Activated CD4-positive, alpha-beta T cell treated with anti-CD3 and anti-CD28 coated beads, Interleukin-2, amount 10 ng/mL, durations not matched to agents 24 days and 14 days (primary cell): ENCODE measurements at places on chromosomes 12 and 14.

GRCh38 chr14:97832776-97833175 is 1035.6 kb downstream of the VRK1 start:
- DNase-seq, result no peak

GRCh38 chr12:12349711-12350665 is at the start of gene MANSC1:
Gene MANSC1, minus strand, starts transcription at chr12:12350242. Its CDS starts 6,928 bp downstream, at chr12:12343314.
- peak; percentile 85 for DNase-seq

GRCh38 chr12:121236776-121237175 is 26.8 kb downstream of the P2RX4 start:
- DNase-seq, result no peak

DNA sequence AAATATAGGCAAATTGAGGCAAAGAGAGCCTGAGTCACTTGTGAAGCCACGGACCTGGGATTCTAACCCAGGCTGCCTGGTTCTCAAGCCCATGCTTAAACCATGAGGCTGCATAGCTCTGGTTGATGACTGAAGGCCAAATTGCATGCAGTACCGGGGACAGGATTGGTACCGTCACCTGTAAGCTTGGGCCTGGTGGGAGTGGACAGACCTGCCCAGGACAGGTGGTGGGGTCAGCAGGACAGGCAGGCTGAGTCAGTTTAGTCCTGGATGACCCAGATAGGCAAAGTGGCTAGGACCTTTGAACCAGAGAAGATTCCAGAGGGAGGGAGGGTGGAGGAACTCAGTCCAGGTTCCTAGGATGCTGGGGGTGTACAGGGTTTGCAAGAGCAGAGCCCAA is 25.8 kb downstream of the RIN3 start:
- no peak for DNase-seq

DNA sequence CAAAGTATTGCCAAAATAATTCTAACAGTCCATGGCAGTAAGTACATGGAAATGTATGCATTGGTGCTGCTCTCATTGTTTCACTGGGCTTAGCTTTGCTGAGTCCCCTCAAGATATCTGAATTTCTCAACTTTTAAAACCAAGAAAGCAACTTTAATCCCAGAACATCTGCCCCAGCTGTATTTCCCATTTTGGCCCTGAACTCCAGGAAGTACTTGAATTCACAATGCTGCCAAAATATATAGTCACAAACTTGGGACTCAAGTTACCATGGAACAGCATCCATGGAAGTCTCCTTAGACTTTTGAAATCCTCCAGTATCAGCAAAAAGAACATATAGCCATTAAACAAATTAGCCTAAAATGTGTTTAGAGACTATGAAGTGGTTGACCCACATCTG is 78.5 kb upstream of the FLRT2 start:
- DNase-seq, result no peak

DNA sequence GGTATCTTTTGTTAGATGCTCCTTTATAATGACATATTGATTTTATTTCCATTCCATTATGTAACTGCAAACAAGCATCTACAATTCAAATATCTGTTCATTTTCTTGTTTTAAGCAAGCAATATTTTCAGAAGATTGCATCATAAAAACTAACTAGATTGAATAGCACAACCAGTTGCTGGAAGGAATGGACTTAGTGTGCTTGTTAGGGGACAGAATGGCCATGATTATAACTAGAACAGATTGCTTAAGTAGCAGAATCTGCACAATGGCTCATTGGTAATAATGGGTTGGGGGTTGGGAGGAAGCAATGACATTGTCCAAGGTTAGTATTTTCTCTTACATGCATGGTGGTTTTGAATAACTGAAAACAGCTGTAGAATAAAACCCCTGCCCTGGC is 939.5 kb downstream of the SLC16A7 start:
- DNase-seq, result no peak

GRCh38 chr14:53793790-53794505 is 162.7 kb downstream of the BMP4 start:
- DNase-seq, result no peak
